ENCODE measurements at places on chromosomes 13 and 19. TPM values are rescaled to one million over a fixed set of nuclear protein-coding genes. Genes with fewer than 3 reads are reported as not detected.

DNA sequence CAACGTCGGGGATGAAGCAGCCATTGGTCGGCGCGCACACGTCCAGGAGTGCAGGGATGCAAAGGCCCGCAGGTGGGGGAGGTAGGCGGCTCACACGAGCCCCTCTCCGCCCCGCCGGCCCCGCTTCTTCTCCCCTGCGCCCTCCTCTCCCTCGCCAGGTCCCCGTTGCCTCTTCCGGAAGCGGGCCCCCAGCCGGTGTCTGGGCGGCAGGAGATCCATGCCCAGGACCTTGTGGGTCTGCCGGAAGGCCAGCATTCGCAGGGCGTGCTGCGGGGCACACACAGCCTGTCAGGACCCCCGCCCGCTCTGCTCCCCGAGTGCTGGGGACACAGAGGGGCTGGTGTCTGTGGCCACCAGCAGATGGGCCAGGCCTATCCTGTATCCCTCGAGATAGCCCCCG is 19.7 kb upstream of the MATK start:
- no peak for DNase-seq

- no peak for DNase-seq
Observed at GRCh38 chr13:112819816-112820215, 130.0 kb downstream of the ATP11A start.

PRRG2 gene
- 1.9 TPM for total RNA-seq

DNA sequence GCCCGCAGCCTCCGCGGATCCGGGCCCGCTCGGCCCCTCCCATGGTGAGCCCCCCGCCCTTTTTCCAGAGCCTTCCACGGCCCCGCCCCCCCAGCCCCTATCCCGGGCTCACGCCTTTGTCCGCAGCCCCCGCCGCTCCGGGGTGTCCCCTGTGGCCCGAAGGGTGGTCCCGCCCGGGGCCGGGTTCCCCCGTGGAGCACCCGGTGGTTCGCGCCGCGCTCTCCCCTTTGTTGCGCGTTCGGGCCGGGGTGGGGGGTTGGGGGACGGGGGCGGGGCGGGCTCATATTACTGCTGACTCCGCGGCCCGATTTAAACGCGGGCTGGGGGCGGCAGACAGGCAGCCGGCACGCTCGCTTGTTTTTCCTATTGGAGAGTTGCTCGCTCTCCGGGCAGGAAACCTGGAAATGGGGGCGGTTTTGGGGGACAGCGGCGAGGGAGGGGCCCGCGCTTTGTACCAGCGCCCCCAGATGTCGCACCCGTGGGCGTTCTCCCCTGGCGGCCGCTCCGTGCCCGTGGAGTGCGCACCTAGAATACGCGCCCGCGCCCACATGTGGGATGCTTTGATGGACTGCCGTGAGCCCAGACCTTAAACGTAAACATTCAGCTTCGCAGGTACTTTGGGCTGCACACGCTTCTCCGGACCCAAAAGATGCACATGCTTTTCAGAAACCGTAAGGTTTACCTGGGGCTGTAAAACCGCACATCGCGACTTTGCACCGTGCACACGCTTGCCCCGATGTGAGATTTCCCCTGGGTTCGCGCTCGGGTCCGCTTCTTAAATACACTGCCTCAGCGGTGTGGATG is 699 bp downstream of the PTOV1 start:
- DNase-seq: no peak

NOTCH3 gene
- total RNA-seq: not detected

SULT2A1 gene
- total RNA-seq: not detected

DNA sequence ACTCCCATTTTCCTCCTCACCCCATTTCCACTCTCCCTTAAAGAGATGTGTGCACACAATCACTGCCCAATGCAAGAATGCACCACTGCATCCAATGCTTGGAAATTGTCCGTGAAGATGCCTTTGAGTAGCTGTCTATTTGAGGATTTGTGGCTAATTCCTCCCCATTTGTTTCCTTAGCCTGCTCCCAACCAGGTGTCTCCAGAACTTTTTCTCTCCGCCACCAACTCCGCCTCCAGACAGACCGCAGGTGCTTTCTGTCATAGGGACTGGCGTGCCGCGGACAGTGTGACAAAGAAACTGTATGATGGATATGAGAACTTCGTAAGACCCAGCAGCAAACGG is 461 bp upstream of the TM9SF2 start:
- DNase-seq: no peak

- DNase-seq: no peak
Observed at GRCh38 chr19:28744943-28745342, 468.0 kb downstream of the UQCRFS1 start.

DNA sequence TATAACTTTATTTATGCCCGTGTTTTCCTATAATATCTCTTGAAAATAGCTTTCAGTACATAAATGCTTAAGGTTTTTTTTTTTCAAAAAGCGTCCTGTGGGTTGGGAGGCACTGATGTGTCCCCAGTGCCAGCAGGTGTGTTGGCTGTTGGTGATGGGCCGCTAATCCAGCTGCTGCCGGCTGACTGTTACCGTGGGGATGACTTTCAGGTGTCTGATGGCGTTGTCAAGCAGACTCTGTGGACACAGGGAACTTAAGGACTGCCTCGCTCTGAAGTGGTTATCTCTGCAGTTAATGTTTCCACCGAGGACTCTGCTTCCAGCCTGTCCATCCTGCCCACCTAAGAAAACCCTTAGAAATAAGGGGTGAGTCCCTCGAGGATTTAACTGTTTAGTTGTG is 94.5 kb downstream of the ANKRD10 start:
- DNase-seq: no peak

TMPRSS9 gene
- not detected for total RNA-seq

DNA sequence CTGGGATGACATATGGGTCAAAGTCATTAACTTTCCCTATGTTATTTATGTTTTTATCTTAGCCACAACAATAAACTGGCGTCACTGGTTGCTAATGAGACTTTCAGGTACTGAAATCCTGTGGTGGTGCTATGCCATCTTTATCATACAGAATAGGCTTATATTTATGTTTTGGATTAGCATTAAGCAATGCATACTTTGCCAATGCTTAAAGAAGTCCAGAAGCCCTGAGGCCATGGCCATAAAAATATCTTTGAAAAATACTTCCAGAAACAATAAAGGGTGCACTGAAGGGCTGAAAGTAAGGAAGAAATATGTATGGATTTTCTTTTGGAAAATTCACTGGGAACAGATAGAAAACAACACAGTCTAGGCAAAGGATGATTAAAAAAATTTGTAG is 304.6 kb upstream of the SLC10A2 start:
- DNase-seq: no peak

GRCh38 chr19:58398545-58398944 is 3.1 kb downstream of the RNF225 start:
- DNase-seq: no peak

DNA sequence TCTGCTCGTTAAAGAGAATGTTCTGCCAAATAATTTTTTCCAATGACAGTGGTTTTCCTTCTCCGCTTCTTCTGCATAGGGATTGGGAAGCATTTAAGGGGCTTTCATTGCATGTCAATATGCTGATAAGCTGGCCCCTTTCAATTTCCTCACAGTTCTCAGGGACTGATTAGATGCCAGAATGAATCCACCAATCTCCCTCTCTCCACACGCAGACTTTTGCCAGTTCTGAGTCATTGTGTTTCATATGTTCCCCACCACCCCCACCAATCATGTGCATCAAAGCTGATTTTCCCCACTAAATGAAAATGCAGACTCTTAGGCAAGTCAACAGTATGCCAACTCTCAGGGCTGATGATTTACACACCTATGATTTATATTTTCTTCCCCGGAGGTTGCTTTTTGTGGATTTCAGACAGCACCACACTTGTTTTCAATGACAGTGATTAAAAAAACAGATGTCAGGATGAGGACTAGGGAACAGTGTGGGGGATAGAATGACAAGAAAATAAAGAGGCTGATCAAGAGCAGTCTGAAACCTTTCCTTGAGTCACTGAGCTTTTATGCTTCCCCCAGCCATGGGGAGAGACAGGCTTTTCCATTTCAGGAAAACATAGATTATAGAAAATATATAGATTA is 47.9 kb upstream of the C13orf42 start:
- DNase-seq: no peak

GRCh38 chr13:29164116-29164515 is 344.0 kb downstream of the MTUS2 start:
- no peak for DNase-seq

DNA sequence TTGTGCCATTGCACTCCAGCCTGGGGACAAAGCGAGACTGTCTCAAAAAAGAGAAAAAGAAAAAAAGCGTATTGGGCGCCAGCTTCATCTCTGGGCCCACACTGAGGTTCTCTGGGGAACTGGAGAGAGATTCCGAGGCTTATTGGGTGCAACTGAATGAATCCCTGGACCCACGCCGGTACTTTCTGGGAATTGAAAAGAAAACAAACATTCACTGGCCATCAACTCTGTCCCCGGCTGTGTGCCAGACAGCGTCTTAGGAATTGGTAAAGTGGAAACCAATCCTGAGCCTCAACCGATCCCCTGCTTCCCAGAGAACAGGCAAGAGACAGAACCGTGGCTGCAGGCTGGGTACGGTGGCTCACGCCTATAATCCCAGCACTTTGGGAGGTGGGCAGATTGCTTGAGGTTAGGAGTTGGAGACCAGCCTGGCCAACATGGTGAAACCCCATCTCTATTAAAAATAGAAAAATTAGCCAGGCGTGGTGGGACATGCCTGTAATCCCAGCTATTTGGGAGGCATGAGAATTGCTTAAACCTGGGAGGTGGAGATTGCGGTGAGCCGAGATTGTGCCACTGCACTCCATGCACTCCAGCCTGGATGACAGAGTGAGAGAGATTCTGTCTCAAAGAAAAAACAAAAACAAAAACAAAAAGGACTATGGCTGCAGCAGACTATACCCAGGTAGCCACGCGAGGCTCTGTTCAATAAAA is 8.6 kb downstream of the ANO8 start:
- DNase-seq: no peak

All from activated CD8-positive, alpha-beta T cell treated with anti-CD3 and anti-CD28 coated beads, Interleukin-2, amount 10 ng/mL, durations not matched to agents 7 days and 5 days (primary cell).